DMS153 (cell line): ENCODE measurements at places on chromosomes 6 and 20.

- no peak for DNase-seq
Measured at GRCh38 chr6:51049983-51050877, 231.6 kb downstream of the TFAP2B start.

DNA sequence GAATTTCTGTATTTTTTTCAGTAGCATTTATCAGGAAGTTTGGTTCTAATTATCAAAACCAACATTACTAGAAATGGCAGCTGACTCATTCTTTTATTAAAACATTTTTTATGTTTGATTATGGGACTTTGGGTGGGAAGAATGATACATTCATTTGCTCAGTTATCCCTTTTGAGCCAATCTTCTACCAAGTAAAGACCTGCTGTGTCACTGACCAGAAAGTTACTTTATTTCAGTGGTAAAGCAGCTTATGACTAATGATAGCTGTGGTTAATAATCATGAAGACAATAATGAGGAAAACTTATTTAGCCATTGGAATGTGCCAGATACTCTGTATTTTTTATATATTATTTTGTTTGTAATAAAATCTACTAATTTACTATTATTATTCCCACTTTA, 142.3 kb downstream of the FARS2 start:
- no peak for DNase-seq

- DNase-seq = no peak
Measured at GRCh38 chr20:20390393-20390792, 22.5 kb downstream of the INSM1 start.

DNA sequence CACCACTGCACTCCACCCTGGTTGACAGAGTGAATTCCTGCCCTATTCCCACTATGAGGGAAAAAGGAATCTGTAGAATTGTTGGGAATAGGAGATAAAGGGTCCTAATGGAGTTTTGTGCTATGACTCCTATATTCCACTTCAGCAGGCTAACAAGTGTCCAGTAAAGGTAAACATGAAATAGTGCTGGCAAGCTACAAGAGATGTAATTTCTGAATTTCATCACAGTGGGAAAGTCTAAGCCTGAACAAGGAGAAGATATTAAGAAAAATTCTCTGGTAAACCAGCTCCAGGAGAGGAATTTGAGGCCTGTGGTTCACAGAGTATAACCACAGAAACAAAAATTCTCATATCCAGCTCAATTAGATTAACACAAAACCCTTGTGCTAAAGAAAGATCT, 10.3 kb upstream of the C6orf58 start:
- DNase-seq = no peak

GRCh38 chr6:19991176-19991575, 154.0 kb downstream of the ID4 start:
- DNase-seq = no peak

GRCh38 chr6:9761220-9761619, 653.7 kb downstream of the TFAP2A start:
- DNase-seq = no peak

DNA sequence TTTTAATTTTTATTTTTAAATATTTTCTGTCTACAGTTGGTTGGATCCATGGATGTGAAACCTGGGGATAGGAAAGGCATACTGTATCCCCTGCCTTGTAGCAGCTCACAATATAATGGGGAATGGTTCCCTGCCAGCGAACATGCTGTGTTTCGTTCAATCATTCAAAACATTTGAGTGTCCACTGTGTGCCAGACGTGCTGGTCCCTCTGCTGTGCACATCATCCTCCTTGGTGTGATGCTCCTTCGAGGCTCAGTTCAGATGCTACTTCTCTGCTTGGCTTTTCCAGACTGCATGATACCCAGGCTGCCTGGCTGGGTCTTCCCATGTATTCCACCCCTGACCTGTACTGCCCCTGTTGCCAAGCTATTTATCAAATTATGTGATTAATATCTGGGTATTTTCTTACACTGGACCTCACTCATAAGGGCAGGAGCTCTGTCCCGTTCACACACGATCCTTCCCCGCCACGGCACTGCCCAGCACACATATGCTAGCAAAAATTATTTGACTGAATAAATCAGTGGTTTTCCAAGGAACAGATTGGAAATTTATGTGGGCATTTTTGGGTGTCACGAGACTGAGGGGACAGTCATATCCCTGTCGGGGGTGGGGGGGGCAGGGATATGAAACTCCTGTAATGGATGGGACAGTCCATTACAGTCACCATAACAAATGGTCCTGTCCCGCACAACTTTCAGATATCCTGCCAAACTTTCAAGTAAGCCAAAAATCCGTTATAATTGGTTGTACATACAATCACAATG, 4.9 kb downstream of the SDCBP2 start:
- DNase-seq = no peak

DNA sequence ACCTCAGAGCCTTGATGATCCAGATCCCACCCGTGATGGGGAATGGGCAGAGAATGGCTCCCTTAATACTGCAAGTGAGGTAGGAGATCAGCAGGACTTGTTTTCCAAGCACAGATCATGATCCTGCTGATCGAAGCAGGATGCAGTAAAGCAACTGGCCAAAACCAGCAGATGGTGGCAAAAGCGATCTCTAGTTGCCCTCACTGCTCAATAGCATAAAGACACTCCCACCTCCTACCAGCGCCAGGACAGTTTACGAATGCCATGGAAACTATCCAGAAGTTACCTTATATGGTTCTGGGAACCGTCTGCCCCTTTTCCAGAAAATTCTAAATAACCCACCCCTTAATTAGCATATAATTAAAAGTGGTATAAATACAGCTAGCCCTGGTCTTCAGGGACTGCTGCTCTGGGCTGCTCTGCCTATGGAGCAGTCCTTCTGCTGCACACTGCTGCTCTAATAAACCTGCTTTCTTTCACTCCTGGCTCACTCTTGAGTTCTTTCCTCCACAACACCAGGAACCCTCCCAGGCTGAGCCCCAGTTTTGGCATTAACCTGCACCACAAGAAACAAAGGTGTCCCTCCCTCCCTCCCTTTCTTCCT, 415.8 kb downstream of the PREX1 start:
- no peak for DNase-seq

- DNase-seq = no peak
Measured at GRCh38 chr6:134753001-134753400, 196.9 kb downstream of the ALDH8A1 start.
